Stimulated activated CD8-positive, alpha-beta memory T cell treated with anti-CD3 and anti-CD28 coated beads, Interleukin-4, amount 100 ng/mL, for 1 hour (primary cell): ENCODE measurements at places on chromosomes 5 and 9.

DNA sequence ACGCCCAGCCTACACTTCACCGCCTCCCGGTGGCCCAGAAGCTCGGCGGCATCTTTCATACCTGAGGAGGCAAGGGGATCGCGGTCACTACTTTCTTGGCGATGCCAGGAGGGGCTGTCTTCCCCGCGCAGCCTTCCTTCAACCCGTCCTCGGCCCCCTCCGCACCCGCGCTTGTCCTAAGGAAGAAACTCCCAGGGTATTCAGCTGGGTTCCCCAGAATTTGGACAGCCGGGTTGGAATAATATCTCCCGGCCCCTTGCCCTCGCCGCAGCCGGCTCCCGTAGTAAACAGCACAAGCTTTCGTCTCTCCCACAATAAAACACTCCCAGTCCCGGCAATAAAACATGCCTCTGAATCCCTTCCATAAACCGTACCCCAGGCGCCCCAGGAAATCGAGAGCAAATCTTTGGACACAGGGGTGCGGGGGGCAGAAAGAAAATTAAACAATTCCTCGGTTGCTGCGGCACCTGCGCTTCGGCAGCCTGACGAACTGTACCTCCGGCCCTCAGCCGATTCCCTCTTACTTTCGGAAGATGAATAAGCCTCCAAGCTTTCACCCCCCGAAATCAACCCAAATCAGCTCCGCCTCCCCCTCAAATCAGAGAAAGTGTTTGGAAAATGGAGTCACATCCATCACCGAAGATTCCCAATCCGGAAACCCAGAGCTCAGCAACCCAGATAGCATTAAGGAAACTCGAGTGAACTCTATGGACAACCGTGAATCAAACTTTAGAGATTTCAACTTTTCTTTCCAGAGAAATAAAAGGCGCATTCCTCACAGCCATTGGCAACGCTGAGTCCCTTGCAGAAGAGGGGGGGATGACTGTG is 1.1 kb downstream of the OTP start:
- no peak for DNase-seq

GRCh38 chr5:66080664-66081063 is 63.4 kb upstream of the SREK1 start:
- no peak for DNase-seq

GRCh38 chr5:135880278-135880677 is 15.4 kb downstream of the IL9 start:
- DNase-seq, result no peak

DNA sequence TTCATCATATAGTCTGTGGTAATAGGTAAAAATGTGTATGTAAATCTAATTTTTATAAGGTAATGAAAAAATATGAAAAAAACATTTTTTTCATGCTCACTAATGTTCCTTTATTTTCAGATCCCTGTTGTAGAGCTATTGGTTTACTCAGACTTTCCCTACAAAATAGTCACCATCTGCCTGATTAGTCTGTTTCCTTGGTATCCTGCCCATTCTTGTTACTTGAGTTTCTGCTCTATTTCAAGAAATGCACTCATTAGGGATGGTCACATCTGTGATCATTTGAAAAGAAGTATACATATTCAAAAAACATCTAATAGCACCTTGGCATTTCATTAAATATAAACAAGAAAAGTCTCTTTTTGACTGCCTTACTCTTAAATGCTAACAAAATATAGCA is 21.6 kb upstream of the RASA1 start:
- no peak for DNase-seq

- no peak for DNase-seq
Observed at GRCh38 chr9:124280176-124280691, 22.5 kb downstream of the NEK6 start.
